Lower lobe of right lung (tissue), 2 donors: ENCODE measurements at places on chromosomes 1 and 21. TPM values are rescaled to one million over a fixed set of nuclear protein-coding genes. Genes with fewer than 3 reads are reported as not detected.

CLEC20A gene
- not detected for total RNA-seq

PDZK1IP1 gene
- total RNA-seq: 22.6 TPM

OR2G6 gene
- total RNA-seq: not detected

FCRL1 gene
- total RNA-seq: 4.2 TPM

AIM2 gene
- 2.4 TPM for total RNA-seq

CNR2 gene
- not detected for total RNA-seq

DNA sequence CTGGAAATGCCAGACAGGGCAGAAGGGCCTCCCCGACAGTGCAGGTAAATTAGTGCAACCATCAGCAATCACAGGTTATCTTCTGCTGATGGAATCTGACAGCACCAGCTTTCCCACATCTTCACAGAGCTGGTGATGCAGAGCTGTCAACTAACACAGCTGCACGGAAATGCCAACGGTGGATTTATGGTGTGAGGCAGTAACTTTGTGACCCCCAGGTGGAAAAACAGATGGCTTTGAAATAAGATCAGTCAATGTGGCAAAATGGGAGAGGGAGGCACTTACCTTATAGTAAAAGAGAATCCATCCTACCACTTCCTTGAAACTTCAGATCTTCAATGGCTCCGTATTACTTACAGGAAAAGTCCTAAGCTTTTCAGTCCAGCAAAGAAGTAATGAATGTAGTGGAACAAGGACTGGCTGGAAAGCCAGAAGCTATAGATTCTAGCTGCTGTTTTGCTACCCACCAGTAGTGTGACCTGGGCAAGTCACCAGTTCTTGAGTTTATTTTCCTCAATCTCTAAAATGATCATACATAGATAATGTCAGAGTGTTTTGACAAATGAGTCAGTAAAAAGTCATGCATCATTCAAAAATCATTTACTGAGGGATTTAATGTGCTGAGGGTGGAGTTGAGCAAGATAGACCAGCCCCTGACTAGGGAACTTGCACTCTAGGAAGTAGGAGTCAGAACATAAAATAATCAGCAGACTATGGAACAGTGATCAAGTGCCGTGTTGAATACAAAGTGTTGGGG lies 245.7 kb upstream of the JUN start:
- no peak for DNase-seq

- peak; percentile 68 for DNase-seq
These were observed 789 bp upstream of the GALE start for GRCh38 chr1:23801338-23801748.

DNA sequence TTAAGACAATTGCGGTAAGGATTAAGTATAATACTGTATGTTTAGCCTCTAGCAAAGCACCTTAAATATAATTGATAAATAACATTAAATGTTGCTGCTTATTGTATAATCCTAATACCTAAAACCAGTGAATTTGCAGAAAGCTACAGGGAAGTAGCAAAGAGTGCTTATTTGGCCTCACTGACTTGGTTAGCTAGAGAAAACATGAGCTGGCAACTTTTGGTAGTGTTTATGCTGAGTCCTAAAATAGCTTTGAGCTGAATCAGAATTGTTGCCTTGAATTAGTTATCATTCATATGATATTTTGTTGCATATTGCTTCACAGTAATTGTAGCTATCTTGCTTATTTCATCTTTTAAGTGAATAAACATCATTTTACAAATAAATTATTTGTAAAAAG lies 3.5 kb downstream of the TRIM67 start:
- no peak for DNase-seq

- DNase-seq: no peak
These were observed 183.3 kb upstream of the TMEM51 start for GRCh38 chr1:14970115-14970798.

- no peak for DNase-seq
These were observed 5.1 kb upstream of the UTP25 start for GRCh38 chr1:209822706-209823105.

- DNase-seq: no peak
These were observed 16.2 kb downstream of the CHRNB2 start for GRCh38 chr1:154583773-154584172.

DNA sequence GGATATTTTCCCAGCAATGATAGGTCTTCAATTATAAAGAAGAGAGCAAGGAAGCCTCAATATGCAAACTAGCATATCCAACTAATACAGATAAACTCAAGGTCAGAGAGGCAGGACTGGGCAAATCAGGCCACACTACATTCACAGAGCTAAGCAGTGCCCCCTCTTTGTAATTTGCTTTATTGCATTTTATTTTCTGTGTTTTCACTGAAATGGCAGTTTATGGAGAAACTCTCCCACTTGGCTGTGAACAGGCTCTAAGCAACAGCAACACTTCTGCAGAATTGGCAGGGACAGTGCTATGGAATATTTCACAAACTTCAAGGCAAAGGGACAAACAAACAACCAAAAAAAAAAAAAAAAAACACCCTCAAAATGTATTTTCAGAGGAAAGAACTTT lies 93.4 kb upstream of the SOD1 start:
- no peak for DNase-seq

- no peak for DNase-seq
These were observed 25.3 kb downstream of the RNF223 start for GRCh38 chr1:1048765-1049164.

DNA sequence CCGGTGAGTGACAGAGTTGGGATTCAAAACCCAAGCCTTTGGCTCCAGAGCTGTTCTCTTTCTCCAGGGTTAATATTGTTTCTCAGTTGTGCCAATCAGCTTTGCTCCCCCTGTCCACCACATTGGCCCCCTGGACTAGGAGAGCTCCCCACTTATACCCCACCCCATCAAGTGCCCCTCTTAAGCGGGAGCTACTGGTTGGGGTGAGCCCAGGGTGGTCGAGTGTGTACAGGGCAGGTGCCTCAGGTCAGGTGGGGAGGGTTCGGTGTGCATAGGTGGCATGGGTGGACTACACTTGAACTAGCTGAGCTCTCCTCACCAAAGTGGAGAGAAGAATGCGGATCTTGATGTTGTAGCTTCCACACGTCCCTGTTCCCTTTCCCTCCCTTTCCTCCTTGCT lies 14.2 kb downstream of the KCNA2 start:
- DNase-seq: no peak

DNA sequence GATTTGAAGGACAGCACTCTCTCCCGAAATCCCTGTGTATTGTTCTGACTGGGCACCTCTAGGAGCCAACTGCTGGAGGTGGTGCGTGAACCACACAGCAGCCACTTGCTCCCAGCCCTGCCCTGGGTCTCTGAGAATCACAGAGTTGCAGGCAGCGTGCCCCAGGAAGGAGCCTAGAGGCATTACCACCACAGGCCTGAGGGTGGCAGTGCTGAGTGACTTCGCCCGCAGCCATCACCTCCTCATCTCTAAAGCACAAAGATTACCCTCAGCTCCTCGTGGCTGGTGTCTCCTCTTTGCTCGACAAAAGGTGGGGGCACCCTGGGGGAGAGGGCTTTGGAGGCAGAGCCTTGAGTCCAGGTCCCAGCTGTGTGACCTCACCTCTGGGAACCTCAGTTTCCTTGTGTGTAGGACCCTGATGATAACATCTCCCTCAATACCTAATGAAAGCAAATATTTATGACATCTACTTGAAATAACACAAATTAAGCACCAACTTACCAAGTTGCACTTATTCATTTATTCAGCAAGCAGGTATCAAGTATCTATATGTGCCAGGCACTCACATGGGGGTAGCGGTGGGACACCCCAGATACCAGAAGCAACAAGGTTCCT lies 86.3 kb downstream of the VWA5B1 start:
- no peak for DNase-seq
